ENCODE measurements at places on chromosomes 12 and 14.

GRCh38 chr12:104519190-104520019 is 62.7 kb downstream of the CHST11 start:
- peak; percentile 46 for DNase-seq

DNA sequence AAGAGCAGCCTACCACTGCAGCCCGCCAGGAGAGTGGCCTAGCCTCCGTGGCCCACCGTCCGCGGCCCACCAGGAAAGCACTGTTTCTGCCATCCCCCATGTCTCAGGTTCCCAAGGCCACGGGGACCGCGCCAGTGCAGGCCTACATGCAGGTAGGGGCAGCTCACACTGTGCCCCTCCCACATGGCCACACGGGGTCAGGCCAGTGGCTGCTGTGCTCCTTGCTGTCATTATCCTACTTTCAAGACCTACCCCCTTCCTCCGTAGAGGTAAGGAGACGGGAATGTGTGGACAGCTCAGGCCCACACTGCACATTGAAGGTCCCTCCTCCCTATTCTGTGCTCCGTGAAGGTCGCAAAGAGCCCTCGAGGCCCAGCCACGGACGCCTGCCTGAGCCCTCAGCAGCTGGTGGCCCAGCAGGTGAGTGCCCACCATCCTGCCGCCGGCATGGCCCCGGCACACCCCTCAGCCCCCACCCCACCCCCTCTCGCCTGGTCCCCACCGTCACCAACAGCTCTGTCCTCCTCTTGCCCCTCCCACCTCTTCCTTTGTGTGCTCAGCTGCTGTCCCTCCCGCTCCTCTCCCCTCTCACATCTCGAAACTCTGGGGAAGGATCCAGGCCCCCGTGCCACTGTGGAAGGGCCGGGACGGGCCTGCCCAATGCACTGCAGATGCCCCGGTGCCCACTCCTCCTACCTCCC is 10.0 kb downstream of the DDX51 start:
- no peak for DNase-seq

DNA sequence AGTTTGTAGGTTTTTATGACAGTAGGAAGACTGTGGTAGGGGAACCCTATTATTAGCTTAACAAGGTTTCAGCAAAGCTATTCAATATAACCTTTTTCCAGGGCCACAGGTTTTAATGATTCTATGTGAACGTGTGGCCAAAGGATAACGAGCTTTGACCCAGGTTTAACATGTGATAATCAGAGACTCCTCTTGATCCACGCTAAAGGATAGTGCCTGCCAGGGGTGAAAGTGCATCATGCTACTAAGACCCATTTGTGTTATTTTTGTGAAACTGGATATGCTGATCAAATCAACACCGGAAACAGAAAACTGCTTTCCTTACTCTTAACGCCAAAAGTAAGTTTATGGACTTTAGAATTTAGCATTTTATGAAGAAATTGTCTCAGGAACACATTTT is 909 bp upstream of the TAOK3 start:
- DNase-seq = no peak

- DNase-seq = no peak
Observed at GRCh38 chr12:107530701-107531100, 154.9 kb upstream of the PWP1 start.

DNA sequence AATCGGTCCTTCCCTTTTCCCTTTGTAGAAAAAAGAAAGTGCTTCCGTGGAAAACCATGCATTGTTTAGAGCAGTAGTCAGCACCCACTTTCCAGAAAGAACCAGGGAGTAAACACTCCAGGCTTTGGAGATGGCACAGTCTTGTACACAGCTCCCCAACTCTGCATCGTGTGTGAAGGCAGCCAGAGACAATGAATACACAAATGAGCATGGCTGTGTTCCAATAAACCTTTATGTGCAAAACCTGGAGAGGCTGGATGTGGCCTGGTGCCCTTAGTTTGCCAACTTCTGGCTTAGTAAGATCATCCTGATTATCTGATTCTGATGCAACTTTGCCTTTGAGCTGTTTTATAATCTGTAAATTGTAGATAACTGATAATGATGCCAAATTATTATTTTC is 463.4 kb upstream of the TMEM132C start:
- no peak for DNase-seq

DNA sequence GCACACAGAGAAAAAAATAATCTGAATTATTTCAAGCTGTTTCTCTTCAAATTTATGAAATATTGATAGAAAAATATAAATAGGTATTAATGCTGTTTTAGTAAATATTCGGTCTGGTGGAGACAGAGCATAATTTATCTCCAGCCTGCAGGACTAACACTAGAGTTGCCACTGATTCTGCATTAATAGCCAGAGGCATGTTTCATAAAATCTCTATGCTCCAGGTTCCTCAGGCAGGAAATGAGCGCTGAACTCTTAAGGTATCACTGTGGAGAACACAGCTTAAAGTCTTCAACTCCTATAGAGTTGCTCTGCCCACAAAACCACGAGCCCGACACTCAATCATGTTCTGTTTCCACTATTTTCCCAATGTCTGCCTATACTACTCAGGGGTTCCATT is 470.0 kb upstream of the TMPO start:
- DNase-seq = no peak

- no peak for DNase-seq
Observed at GRCh38 chr12:124392667-124393413, 97.9 kb downstream of the RFLNA start.

- DNase-seq = peak; percentile 50
Observed at GRCh38 chr12:121579981-121580868, 598 bp downstream of the KDM2B start.

DNA sequence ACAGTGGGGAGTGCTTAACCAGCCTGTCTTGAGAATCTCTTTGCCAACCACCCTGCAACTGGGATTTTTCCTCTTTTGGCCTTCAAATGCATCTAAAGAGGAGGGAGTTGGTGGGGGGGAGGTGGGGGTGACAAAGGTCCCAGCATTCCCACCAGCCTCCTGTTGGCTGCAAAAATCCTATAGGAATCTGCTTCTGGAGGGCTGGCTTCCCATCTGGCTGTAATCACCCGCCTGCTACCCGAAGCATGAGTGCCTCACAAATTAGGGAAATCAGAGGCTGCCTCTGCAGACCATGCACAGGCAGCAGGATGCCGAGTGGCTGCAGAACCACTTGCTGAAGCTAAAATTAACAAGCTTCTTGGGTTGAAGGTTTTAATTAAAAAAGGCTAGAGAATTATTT is 73.9 kb upstream of the WSCD2 start:
- DNase-seq = no peak

GRCh38 chr12:5192726-5193125 is 149.0 kb downstream of the KCNA5 start:
- no peak for DNase-seq

GRCh38 chr12:6199531-6200255 is 507 bp upstream of the CD9 start:
- no peak for DNase-seq

DNA sequence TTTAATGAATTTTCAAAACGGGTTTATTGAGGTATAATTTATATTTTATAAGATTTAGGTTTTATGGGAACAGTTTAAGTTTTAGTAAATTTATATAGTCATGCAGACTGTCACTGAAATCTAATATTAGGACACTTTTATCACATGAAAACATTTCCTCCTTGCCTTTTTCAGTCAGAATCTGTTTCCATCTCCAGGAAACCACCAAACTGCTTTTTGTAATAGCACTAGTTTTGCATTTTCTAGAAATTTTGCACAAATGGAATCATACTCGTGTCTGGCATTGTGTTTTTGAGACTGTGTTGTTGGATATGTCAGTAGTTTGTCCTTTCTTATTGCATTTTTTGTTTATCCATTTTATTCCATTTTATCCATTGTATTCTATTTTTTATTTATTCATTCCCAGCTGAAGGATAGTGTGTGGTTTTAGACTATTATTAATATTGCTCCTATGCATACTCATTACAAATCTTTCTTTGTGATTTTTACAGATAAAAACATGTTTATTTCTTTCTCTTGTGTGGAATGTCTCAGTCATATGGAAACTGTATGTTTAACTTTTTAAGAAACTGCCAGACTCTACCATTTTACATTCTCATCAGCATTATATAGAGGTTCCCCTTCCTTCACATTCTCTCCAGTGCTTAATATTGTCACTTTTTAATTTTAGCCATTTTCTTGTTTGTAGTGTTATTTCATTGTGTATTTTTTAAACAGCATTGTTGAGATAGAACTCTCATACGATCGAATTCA is 26.5 kb downstream of the PALS1 start:
- no peak for DNase-seq

DNA sequence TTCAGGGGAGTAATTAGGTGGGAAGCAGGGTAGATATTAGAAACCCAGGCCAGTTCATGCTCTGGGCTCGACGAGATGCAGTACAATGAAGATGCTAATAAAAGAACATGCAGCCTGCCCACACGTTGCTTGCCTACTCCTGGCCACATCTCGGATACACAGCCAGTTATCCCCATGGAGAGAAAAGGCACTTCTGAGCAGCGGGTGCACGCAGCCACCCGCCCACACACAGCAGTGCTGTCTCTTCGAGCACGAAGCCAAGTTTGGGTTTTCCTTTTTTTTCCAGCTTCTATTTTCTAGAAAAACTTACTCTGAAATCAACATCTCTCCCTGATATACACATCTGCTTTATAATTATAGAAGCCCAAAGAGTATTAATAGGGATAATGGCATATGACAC is 85.7 kb downstream of the CIT start:
- no peak for DNase-seq

GRCh38 chr14:94103554-94104150 is 6.9 kb upstream of the IFI27 start:
- no peak for DNase-seq

DNA sequence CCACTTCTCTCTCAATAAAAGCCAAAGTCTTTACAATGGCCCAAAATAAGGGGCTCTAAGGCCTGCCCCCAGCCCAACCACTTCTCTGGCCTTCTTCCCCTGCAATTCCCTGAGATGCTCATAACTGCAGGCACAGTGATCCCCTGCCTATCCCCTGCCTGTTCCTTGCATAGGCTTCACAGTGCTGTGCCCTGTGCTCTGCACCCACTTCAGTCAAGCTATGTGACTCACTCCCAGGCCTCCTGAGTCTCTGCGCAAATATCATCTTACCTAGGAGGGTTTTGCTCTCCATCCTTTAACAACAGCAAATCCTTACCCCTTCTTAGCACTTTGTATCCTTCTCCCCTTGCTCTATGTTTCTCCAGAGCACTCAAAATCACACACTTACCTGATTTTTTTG is 242.2 kb downstream of the MSRB3 start:
- DNase-seq = no peak

DNA sequence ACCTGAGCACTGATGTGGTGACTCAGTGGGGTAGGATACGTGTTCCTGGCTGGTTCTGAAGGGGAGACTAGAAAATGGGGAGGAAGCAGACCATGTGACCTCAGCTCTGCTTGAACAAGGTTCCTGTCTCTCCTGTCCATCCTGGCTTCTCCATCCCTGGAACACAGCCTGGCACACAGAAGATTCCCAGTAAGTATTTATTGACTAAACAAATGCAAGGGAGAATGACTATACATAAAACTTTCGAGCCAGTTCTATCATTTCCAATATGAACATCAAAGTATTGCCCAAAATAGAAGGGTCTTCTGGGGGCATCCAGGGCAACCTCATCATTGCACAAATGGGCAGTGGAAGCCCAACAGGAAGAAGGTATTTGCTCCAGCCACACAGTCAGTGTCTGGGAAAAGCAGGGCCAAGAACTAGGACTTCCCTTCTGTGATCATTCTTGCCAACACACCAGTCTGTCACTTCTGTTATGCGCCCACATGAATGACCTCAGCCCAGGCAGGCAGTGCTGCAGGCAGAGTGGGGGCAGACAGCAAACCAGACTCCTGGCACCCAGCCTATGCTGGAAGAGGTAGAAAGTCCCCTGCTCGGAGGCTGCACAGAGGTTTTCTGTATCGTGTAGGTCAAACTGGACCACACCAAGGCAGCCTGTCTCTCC is 5.6 kb upstream of the SERPINA9 start:
- DNase-seq = no peak

DNA sequence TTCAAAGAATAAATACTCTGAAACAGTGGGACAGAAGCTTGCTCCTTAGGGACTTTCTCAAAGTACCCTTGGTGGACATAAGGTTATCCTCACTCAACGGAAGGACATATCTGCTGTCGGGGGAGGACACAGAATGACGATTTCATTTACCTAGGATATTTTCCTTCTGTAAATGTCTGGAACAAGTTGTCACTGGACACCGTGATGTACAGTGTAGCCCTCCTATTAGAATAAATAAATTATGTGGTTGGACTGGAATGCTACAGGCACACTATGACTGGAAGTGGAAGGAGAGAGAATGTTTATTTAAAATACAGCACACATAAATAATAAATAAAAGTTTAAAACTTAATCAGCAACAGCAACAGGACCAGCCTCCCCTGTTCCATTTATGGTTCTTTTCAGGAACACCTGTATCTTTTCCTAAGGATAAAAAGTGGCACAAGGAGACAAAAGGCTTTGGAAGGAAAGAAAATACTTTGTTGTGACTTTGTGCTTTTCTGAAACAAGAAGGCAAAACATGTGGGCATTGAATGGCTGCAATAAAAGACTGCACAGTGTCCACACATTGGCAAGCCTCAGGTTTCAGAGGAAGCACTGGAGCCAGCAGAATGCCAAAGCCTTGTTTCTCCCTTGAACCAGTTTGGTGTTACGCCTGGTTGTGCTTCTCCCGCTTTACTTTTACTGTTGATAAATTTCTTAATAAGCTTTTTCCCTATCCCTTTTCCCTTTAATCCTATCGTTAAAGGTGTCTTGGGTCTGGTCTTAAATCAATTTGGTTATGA is 36.8 kb downstream of the FGD4 start:
- no peak for DNase-seq

DNA sequence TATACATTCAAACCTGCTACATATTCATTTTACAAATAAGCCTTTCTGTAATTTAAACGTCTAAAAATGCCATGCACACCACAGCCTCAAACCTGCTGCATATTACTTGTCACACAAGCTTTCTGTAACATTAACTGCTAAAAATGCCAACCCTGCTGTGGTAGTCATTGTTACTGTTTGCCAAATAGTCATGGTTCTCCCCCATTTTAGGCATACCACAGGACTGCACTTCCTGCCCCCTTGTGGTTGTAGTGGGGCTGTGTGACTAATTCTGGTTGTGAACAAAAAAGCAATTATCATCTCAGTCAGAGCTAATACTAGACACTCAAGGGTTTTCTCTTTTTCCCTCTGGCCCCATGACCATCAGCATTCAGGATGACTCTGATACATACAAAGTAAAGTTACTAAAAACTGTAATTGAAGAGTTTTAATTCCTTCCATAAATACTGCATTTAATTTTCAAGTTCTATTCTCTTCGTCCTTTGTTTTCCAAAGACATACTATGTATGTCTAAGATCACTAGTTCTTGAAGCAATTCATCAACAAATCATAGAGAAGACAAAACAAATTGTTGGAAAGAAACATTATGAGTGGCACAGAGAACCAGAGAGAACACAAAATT is 5.7 kb upstream of the SLC35F4 start:
- DNase-seq = no peak

GRCh38 chr14:24289649-24290280 is 9.8 kb downstream of the DHRS1 start:
- DNase-seq = no peak

GRCh38 chr12:89140602-89141238 is 211.6 kb downstream of the DUSP6 start:
- no peak for DNase-seq

GRCh38 chr12:40164034-40164433 is 58.2 kb upstream of the SLC2A13 start:
- DNase-seq = no peak

- DNase-seq = no peak
Observed at GRCh38 chr12:107917912-107918800, 143.7 kb downstream of the ASCL4 start.

- peak; percentile 83 for DNase-seq
Observed at GRCh38 chr14:73759714-73760597, 45.8 kb upstream of the PNMA1 start.

- no peak for DNase-seq
Observed at GRCh38 chr14:24785698-24786097, 151.7 kb upstream of the GZMB start.

GRCh38 chr14:89303456-89304435 is 113.3 kb downstream of the FOXN3 start:
- peak; percentile 51 for DNase-seq
